ENCODE measurements at places on chromosomes 13 and 19.

GRCh38 chr13:88257706-88258105 lies 586.5 kb downstream of the SLITRK5 start:
- DNase-seq, result no peak

GRCh38 chr13:40801255-40802217 lies 12.1 kb downstream of the SLC25A15 start:
- no peak for DNase-seq

DNA sequence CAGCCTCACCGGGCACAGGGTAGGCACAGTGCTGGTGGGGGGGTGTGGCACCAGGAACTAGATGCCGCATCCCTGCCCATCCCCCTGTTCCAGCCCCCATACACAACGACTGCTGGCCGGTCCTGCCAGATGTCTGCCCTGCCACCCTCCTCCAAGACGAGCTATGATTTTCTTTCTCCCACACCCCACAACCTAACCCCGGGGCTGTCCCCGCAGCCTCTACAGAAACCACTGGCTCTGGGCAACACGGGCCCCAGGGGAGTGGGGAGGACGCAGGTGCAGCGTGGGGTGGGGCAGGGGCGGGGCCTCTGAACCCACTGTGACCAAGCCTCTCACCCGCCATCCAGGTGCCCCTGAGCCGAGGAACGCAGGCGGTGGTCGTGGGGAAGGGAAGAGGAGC lies 15.5 kb downstream of the PGLS start:
- DNase-seq, result no peak

DNA sequence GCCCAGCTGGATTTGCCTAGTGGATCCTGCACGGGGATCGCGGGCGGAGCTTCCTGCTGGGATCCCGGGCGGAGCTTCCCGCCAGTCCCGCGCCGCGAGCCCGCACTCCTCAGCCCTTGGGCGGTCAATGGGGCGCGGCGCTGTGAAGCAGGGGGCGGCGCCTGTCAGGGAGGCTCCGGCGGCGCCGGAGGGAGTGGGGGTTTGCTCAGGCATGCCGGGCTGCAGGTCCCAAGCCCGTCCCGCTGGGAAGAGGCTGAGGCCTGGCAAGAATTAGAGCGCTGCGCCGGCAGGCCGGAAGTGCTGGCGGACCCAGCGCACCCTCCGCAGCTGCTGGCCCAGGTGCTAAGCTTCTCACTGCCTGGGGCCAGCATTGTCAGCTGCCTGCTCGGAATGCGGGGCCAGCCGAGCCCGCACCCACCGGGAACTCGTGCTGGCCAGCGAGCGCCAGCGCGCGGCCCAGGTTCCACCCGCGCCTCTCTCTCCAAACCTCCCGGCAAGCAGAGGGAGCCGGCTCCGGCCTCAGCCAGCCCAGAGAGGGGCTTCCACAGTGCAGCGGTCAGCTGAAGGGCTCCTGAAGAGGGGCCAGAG lies 119.6 kb downstream of the PRR20E start:
- no peak for DNase-seq

DNA sequence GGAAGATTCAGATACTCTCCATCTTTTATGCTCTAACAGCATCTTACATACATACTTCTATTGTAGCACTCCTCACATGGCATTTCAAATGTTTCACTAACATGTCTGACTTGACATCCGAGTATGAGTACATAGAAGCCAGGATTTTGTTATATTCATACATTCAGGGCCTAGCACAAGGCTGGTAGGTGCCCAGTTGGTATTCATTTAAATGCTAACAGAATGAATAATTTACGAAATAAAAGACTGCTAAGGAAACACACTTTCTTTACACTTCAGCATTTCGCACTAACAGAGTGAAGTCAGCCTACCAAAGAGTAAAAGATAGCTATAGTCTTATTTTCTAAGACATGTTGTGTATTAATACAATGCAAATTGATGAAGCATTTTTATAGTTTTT lies 67.8 kb upstream of the FBXL3 start:
- no peak for DNase-seq

- no peak for DNase-seq
Observed at GRCh38 chr13:95559100-95559499, 6.6 kb downstream of the CLDN10 start.

DNA sequence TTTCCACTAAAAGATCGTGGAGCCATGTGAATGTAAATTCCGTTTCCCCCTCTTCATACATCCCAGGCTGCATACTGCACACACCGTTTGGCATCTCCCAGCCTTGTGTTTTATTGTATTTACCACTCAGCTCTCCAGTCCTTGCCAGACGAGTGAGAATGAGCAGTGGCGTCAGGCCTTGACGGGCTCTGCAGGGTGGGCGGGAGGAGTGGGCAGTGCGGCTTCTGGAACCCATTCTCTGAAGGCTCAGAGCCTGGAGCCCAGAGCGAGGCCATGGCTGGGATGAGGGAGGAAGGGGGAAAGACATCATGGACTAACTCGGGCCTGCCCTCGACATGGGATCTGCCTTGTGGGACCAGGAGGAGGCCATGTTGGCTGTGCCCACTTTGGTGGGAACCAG lies 25.1 kb downstream of the BICRA start:
- no peak for DNase-seq

GRCh38 chr19:35715981-35716800 lies 1.6 kb upstream of the KMT2B start:
- no peak for DNase-seq

Measured in stimulated activated CD8-positive, alpha-beta memory T cell treated with anti-CD3 and anti-CD28 coated beads, Interleukin-4, amount 100 ng/mL, for 1 hour (primary cell).